ENCODE measurements at places on chromosomes 2 and 18.
A peak's percentile ranks its signal among the peaks of the same experiment; 100 is the strongest.

- DNase-seq = no peak
Measured at GRCh38 chr2:237639836-237640220, 12.4 kb downstream of the LRRFIP1 start.

- DNase-seq = peak; percentile 70
Measured at GRCh38 chr2:54274781-54275242, 18.8 kb upstream of the TSPYL6 start.

- DNase-seq = no peak
Measured at GRCh38 chr2:66498289-66498975, 63.5 kb downstream of the MEIS1 start.

DNA sequence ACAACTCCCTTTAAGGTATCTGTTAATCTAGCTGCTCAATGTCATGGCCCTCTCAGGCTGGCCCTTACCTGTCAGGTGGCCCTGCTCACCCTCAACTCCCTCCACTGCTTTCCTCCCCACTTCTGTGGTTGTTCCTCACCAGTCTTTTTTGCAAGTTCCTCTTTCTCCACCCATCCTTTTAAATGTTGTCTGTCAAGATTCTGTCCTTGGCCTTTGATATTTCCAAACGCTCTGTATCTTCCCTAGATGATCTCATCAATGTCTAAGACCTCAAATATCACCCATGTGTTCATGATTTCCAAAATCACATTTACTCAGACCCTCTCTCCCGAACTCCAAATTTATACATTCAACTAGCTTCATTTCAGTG is 3.5 kb downstream of the PTPN2 start:
- DNase-seq = no peak

- no peak for DNase-seq
Measured at GRCh38 chr2:66145490-66145889, 289.4 kb upstream of the MEIS1 start.

- DNase-seq = no peak
Measured at GRCh38 chr2:62149708-62150107, 46.2 kb upstream of the B3GNT2 start.

DNA sequence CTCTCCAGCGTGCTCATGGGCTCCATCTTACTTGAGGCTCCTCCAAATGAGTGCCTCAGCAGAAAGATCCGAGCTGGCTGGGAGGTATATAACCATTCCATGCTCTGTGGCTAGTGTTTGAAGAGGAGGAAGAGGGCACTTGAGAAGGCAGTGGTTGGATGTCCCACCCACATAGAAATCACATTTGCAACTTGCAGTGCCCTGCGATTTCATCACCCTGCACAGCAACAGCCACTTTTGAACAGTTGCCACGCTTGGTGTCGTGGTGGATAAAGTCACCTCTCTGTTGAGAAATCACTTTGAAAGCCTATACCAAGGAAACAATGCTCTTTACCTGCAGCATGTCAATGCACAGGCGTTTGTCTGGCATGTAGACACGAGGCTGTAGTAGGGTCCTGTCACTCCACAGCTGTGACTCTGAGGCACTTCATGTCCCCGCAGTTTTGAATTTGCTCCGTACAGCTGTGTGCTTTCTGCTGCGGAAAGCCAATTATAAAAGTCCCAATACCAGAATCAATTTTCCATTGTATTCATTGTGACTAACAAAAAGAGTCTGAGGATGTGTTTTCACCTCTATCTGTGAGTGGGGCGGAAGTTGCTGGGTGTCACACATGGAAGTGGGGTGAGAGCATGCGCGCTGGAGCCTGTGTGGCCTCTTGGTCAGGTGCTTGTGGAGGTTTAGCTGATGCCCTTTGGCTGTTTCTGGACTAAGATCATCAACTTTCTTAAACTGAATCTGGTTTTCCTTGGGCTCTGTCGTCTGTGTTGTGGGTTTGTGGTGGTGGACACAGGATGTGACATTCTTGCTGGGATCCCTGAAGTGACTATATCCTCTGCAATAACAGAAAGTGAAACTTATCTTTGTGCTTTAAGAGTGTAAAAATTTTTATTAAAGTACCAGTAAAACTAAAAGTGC is 2.8 kb downstream of the CNDP2 start:
- peak; percentile 67 for DNase-seq

GRCh38 chr2:8566774-8567468 is 114.9 kb upstream of the ID2 start:
- DNase-seq = no peak

- no peak for DNase-seq
Measured at GRCh38 chr2:131431336-131431735, 44.6 kb upstream of the TUBA3D start.

- DNase-seq = no peak
Measured at GRCh38 chr18:3852321-3852720, 402.3 kb downstream of the TGIF1 start.

DNA sequence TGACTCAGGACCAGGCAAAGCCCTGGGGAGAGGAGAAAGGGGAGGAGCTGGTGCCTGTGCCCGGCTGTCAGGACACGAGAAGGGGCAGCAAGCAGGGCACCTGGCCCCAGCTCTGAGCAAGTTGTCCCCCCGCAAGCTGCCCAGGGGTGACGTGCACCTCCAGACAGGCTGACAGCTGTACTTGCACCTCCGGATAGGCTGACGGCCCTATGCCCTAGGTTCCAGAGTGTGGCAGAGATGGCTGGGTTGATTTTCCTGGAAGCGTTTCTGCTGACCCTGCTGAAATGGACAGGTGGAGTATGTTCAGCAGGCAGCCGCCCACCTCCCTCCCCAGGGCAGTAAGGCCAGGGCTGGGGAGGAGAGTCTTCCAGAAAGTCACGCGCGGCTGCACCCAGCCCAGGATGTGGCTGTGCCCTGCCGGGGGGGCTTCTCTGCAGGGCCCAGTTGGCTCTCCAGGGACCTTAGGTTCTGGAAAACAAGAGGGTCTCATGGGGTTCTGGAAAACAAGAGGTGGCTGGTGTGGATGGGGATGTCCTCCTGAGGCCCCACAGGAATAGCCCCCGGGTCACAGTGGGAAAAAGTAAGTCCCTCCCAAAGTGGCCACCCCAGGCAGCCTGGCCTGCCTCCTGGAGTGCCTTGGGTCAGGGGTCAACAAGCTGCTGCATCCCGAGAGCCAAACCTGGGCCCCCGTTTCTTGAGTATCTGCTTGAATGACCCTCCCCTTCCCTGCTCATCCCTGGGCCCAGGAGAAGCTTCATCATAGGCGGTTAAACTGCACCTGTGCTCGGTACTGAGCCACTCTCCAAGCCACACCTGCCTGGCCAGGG is 71.4 kb upstream of the OTOS start:
- DNase-seq = no peak

- no peak for DNase-seq
Measured at GRCh38 chr2:215003001-215003400, 135.4 kb downstream of the ABCA12 start.

GRCh38 chr2:98901291-98901690 is 34.7 kb downstream of the CRACDL start:
- DNase-seq = no peak

DNA sequence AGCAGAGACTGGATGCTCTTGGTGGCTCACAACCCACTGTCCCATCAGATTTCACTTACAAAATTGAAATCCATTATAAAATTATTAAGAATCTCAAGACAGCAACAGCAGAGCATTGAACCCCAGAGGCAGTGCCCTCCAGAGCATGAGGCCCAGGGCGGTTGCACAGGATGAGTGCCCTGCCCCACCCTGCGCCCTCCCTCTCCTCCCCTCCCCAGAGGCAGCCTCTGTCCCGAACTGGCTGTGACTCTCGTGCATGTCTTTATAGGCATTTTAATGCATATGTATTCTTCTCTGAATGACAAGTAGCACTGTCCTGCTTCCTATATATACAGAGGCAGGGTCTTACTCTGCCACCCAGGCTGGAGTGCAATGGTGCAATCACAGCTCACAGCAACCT is 10.4 kb downstream of the MFSD2B start:
- DNase-seq = no peak

- DNase-seq = no peak
Measured at GRCh38 chr18:58228762-58229161, 184.7 kb downstream of the NEDD4L start.

- DNase-seq = no peak
Measured at GRCh38 chr2:133976659-133977058, 277.2 kb upstream of the MGAT5 start.

GRCh38 chr2:8753609-8754008 is 71.8 kb downstream of the ID2 start:
- no peak for DNase-seq

DNA sequence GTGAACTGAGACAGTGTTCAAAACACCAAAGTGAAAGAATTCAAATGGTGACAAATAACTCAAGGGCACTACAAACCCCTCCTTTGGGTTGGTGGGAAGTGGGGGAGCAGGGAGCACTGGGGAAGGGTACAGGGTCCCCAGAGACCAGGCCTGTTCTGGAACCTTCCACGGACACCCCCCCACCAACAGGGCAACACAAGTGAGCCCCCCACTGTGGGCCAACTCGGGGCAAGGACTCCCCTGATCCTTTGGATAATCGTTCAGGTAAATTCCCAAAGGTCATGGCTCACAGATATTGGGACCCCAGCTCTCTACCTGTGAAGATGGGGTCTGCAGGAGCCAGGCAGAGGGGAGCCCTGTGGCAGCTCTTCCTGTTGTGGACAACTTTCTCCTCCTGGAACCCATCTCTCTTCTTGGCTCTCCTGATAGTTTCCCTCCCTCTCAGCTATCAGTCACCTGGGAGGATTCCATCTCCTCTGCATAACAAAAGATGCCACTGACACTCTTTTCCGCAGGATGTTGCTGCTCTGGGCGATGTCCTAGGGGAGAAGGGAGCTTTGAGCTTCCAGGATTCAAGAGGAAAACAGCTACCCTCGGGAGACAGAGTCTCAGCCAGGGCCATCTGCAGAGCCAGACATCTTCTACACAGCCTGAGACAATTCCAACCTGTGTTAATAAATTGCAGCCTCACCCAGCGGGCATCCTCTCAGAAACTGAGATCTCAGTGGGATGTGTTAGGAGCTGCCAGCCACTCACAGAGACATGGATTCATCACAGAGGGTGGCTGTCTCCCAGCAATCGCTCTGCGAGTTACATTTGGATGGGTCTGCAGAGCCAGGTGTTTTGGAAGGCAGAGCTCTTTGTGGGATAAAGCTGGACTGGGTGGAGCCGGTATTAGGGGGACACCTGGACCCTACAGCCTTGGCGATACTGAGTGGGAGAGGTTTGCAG is 35.4 kb downstream of the MBP start:
- no peak for DNase-seq

- no peak for DNase-seq
Measured at GRCh38 chr2:119746836-119747686, 12.7 kb upstream of the PTPN4 start.

- no peak for DNase-seq
Measured at GRCh38 chr18:50558948-50559751, 737 bp upstream of the MAPK4 start.

GRCh38 chr18:45783097-45784075 is 42.1 kb upstream of the SIGLEC15 start:
- DNase-seq = no peak

DNA sequence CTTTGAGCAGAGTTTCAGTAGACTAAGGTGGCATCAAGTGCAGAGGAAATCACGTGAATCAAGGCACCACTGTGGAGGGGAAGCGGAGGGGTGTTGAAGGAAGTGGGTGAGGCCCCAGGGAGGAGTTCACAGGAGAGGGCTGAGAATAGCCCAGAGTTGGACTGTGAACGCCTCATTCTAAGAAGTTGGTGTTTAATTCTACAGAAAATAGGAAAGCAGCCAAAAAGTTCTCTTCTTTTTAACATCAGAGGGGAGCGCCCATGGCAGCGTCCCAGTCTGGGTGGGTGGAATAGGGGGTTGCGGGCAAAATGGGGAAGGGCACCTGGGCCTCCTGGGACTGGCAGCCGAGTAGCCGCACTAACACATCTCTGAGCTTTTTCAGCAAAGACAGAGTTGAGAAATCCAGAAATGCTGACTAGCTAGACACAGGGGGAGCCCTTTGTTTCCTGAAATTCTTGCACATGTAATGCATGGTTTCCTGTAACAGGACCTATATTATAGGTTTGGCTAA is 97.0 kb downstream of the NEB start:
- DNase-seq = peak; percentile 29

DNA sequence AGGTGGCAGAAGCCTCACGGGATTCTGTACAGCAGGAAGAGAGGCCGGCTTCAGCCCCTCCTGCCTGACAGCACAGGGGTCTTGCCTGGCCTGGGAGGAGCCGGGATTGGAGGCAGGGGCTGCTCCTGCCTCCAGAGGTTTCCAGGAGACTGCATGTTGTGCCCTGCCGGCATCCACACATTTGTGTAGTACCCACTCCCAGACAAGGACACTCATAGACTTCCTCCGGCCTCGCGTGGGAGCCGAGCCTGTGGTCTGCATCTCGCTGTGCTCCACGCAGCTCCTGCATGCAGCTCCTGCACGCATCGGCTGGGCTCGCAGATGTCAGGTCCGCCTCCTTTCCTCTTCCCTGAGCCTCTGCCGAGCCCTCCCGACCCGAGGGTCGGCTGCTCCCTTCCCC is 34.7 kb downstream of the TPO start:
- DNase-seq = no peak

DNA sequence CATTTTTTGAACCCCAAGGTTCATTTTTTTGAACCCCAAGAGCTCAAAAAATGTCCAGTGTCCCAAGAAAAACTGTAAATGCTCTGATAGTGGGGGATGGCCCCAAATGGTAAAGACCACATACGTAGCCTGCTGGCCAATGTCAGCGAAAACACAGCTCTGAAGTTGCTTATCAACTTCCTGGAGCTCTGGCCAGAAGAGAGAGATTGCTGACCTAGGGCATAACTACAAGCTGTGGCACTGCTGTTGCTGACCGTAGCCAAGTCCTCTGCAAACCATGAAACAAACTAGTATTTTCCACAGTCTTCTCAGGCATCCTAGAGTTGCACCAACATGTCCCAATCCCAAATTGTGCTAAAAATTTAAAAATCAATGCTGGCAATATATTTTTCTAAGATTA is 50.9 kb downstream of the REEP1 start:
- no peak for DNase-seq

GRCh38 chr2:194925742-194926141 is 731.3 kb upstream of the SLC39A10 start:
- DNase-seq = no peak

DNA sequence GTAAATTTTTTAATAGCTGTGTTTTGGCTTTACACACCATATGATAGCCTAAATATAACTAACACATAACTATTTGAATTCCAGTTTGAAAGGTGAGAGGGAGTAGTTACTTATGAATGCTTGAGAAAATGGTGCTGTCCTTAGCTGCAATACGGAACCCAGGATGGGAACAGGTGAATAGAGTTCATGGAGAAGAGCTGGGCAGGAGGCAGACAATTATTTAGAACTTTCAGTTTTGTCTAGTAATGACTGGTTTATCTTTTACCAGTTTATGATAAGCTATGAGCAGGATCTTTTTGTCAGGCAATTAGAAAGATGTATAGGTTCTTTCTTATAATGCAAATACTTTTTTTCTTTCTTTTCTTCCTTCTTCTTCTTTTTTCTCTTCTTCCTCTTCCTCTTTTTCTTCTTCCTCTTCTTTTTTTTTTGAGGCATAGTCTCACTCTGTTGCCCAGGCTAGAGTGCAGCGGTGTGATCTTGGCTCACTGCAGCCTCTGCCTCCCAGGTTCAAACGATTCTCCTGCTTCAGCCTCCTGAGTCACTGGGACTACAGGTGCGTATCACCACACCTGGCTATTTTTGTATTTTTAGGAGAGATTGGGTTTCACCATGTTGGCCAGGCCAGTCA is 25.9 kb downstream of the UBR3 start:
- DNase-seq = no peak

All from Jurkat, Clone E6-1 (cell line).